Cardiac muscle cell (in vitro differentiated cells and primary cell): ENCODE measurements at places on chromosomes 13 and 19.

DNA sequence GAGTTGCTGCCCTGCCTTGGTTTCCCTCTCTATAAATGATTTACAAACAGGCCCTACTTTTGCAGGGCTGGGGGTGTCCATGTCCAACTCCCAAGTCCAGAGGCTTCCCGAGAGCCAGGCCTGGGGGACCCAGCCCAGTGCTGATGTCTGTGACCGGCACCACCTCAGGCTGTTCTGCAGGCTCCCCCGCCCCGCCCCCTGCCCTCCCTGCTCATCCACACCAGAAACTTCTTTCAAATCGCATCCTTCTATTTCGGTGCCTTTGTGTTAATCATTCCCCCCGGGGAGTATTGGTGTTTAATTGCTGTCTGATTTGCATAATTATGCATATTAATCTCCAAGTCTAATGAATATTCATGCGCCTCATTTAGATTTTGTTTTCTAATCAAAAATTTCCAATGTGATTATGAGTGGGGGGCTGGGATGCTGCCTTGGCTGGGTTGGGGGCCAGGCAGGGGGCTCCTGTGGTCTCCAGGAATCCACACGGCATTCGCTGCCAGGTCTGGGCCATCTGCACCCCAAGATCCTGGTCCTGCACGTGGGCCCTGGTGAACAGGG is 19.1 kb downstream of the TCF3 start:
- no peak for DNase-seq

DNA sequence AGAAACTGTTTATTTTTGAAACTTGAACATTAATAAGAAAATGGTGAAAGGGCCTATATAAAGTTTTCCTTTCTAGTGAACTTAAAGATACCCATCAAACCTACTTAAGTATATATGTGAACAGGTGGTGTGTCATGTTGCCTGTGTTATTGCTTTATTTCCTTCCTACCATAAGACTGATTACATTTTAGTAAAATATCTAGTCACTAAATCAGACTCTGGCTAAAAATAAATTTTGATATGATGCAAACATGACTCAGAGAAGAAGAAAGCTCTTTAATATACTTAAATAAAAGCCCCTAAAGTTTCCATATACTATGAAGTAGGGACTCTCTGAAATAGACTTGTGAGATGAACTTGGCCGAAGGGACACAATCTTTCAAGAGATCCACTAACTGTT is 35.1 kb upstream of the FBXL3 start:
- DNase-seq: no peak

- DNase-seq: no peak
These were observed 873.0 kb downstream of the OLFM4 start for GRCh38 chr13:53901593-53901992.

DNA sequence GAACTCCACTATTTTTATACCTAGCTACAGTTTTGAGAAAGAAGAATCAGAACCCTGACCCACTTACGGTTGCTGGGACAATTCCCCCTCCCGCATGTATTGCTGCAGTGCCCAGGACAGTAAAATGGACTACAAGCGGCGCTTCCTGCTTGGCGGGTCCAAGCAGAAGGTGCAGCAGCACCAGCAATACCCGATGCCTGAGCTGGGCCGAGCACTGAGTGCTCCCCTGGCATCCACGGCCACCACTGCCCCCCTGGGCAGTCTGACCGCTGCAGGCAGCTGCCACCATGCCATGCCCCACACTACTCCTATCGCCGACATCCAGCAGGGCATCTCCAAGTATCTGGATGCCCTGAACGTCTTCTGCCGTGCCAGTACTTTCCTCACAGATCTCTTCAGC is 46.0 kb downstream of the GARRE1 start:
- DNase-seq: no peak

DNA sequence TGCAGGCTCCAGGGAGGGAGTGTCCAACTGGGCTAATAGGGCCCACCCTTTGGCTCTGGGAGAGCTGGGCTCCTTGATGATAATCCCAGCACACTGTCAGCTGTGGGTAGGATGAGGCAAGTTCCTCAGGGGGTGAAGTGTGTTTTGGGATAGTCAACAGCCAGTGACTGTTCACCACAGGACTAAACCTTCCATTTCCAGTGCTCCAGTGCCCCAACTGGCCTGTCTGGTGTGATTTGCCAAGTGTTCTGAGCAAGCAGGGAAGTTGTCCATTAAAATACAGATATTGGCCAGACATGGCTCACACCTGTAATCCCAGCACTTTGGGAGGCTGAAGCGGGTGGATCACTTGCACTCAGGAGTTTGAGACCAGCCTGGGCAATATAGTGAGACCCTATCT is 150.9 kb downstream of the TM9SF2 start:
- DNase-seq: no peak

DNA sequence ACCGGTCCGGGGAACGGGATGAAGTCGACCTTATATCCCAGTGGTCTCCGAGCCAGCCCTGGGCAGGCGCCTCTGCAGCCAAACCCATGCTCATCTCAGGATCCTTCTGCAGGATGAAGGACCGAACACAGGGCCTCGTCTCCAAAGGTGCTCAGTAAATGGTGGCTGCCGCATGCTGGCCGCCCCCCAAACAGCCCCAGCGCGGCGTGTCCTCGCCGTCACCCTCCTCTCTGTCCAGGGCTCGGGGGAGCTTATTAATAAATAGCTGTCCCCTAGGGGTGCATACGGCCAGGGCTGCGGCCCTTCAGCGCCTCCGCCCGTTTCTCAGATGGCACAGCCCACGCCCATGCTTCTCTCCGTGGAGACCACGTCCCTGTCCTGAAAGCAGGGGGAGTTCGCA is 32.6 kb upstream of the SPACA7 start:
- DNase-seq: no peak

DNA sequence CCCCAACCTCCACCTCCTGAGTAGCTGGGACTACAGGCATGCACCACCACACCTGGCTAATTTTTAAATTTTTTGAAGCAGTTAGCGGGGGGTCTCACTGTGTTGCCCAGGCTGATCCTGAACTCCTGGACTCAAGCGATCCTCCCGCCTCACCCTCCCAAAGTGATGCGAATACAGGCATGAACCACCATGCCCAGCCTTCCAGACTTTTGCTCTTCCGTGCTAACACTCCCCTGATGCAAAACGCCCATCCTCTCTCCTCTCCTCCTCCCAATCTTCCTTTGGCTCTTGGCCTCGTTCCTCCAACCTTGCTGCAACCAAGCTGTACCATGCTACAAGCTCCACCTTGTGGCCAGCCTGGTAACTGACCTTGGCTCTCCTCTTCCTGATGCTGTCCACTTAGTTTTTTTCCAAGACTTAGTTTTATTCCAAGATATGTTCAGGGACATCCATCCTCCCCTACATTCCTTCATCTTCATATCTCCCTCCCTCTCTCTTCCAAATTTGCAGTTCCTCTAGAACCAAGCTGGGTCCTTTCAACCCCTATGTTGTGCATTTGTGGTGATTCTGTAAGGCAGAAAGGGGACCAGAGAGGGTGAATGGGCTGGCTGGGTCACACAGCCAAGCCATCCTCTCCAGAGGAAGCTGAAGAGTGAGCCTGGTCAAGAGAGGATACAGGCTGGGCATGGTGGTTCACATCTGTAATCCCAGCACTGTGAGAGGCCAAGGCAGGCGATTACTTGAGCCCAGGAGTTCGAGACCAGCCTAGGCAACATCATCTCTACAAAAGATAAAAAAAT is 32.8 kb downstream of the TINCR start:
- DNase-seq: no peak

GRCh38 chr13:73325723-73326558 is 267.1 kb downstream of the KLF5 start:
- no peak for DNase-seq

- DNase-seq: peak; percentile 55
These were observed 5.9 kb downstream of the KLF12 start for GRCh38 chr13:74128156-74128767.

DNA sequence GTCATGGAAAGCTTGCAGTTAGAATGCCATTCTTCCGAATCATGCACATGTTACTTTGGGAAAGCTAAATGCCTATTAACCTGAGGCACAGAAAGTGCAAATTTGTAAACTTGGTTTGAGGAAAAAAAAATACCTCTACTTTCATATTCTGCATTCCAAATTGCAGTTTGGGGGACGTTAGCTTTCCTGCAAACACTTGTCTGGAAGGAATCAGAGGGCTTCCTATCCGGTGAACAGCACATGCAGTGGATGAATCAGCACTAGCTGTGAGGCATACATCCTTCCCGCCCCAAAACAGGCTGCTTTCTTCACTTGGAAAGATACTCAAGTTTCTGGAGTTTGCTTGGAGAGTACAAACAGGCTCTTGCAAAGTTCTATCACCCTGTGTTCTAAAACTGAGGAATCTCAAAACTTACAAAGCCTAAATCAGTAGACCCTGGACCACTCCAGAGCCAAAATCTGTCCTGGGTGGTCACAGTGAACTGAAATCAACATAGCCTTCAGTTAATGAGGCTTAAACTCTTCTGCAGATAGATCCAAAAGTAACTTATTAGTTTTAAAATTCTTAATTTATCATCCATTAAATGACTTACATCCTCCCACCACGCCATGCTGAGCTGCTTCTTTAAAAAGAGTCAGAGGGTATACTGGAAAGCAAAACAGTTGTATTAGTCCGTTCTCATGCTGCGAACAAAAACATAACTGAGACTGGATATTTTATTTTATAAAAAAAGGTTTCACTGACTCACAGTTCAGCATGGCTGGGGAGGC is 802.3 kb upstream of the ARGLU1 start:
- DNase-seq: no peak

GRCh38 chr13:35964863-35965180 is 166.4 kb downstream of the DCLK1 start:
- DNase-seq: peak; percentile 76

GRCh38 chr19:43534816-43535761 is 2.1 kb downstream of the ZNF575 start:
- DNase-seq: peak; percentile 79

DNA sequence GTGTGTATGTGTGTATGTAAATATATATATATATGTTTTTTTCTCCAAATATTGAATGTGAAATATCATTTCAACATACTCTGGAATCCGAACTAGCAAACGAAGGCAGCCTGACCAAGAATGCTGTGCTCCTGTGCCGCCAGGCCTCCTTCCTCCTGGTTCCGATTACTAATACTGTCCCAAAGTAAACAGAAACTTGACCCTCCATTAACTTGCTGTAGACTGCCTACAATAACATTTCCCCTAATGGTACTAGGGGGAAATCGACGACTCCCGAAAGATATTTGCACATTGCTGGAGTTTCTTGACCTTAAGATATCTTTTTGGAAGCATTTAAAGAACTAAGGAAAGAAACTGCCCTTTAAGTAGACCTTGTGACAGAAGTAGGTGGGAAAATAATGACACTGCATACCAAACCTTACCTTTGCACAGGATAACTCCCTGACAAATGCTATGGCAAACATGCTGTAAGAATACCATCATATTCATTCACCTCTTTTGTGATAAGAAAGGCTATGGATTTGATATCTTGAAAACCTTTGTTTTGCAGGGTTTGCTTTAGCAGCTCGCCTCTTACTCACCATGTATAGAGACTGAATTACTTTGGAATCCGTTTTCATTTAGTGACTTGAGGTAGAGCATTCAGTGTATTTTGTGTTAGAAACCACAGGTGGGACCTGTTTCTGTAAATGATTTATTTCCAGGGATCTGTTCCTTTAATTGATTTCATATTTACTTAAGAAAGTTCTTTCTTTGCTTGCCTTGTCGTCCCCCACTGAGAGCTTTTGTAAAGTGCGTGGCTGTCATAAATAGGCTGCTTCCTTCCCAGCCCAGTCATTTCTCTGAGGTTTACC is 80.1 kb downstream of the KLF5 start:
- DNase-seq: no peak

DNA sequence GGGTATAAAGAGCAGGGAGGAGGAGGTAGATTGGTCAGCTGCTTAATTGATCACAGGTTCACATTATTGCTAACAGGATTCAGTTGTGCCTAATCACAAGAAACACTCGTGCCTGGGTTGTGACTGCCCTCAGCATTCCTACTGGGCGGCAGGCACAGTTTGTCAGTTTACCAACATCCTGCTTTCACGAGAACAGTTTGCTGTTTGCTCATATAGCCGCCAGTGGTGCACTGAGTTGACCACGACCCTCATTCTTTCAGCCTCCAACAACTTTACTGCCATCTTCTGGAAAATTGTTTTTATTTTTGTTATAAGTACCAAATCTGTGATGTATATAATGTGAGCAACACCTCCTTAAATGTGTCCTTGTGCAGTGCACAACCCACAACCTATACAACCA is 16.2 kb upstream of the IFT88 start:
- DNase-seq: no peak

- DNase-seq: no peak
These were observed 3.3 kb upstream of the NAPA start for GRCh38 chr19:47518139-47518538.

- no peak for DNase-seq
These were observed 102.9 kb downstream of the FRY start for GRCh38 chr13:32134241-32135055.

DNA sequence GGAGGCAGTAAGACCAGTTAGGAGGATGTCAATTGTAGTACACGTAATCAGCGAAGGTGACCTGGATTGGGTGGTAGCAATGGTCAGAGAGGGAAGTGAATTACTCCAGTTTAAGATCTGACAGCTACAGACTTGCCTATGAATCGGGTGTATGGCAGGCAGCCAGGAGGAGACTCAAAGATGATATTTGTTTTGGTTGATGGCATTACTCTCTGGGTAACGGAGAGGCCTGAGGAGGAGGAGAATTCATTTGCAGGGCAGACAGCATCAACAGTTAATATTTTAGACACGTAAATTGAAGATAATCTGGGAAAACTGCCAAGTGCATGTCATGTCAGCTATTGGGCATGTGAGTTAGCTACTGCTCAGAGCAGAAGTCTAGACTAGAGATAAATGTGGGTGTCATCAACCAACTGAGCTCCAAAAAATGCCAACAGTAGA is 109.2 kb downstream of the SGCG start:
- no peak for DNase-seq

- DNase-seq: no peak
These were observed 348.3 kb downstream of the TSHZ3 start for GRCh38 chr19:31000913-31001312.

DNA sequence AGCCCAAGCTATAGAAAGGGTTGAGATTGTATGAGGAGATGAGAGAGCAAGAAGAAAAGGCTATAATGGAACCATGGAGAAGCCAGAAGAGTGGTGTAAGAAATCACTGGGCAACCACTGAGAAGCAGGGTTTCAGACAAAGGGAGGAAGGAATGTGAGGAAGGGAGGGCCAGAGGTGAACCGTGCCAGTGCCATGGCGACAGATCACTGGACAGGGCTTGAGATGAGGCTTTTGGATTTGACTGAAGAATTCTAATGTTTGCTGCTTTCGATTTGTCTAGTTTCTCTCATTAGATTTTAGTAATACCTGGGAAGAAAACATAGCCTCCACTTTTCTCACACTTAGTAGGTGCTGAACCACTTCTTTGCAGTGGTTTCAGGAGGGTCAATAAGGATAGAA is 6.3 kb upstream of the GPR183 start:
- no peak for DNase-seq

GRCh38 chr19:14408491-14409145 is 10.5 kb downstream of the DDX39A start:
- DNase-seq: no peak

- DNase-seq: no peak
These were observed 60.0 kb downstream of the RASA3 start for GRCh38 chr13:114072421-114072820.
